ENCODE measurements at places on chromosomes 6 and 20.

- DNase-seq: no peak
Observed at GRCh38 chr6:151012321-151013294, 147.1 kb downstream of the MTHFD1L start.

- DNase-seq: no peak
Observed at GRCh38 chr20:19557291-19557690, 200.8 kb upstream of the RIN2 start.

DNA sequence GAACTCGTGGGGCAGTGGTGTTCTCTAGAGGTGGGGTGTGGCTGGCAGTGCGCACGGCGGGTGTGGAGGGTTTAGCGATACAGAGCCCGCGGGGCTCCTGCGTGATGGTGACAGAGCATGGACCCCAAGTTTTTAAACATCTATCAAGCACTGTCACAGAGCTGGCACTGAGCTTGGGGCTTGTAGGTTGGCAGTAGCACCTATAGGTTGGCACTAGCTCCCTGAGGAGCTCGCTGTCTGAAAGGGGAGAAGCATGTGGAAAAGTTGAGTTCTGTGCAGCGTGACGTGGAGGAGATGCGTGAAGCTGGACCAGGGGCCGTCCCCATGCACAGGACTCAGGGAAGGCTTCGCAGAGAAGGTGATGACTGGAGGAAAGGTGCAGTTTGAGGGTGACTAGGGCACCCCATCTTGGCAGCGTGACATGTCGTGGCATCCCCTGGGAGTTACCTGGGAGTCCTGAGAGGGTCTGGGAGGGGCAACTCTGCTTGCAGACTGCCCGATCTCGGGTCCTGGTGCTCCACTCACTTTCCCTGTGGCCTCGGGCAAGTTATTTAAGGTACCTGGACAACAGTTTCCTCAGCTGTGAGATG, 122.0 kb downstream of the CDH4 start:
- DNase-seq: no peak

DNA sequence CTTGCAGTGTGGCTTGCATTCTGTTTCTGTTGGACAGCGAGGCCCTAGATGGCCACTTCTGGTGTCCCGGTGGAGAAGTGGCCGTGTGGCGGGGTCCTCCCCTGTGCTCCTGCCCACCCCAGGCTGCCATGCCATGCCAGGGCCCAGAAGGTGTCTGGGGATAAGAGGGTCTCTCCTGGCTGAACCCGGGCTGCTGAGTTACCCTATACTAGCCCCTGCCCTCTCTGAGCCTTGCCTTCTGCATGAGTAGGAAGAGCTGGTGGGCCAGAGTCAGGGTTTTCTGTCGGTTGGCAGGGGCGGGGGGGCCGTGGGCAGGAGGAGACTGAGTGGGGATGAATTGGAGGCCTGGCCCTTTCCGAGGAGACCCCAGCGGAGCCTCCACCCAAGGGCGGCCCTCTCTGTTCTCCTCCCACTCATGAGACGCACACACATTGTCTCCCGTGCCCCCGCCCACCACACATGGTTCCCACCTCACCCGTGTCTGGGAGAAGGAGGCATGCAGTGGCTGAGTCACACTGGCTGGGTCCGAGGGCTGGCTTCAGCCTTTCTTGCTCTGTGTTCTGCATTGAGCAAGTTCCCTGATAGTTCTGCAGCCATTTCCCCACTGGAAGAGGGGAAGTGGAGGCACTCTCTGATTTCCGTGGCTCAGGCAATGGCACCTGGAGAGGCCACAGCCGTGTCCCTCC, 24.6 kb downstream of the VSTM2L start:
- DNase-seq: no peak

- DNase-seq: no peak
Observed at GRCh38 chr6:36075656-36076055, 48.0 kb downstream of the MAPK14 start.

GRCh38 chr6:74073999-74074398, 378.0 kb downstream of the CD109 start:
- DNase-seq: no peak

DNA sequence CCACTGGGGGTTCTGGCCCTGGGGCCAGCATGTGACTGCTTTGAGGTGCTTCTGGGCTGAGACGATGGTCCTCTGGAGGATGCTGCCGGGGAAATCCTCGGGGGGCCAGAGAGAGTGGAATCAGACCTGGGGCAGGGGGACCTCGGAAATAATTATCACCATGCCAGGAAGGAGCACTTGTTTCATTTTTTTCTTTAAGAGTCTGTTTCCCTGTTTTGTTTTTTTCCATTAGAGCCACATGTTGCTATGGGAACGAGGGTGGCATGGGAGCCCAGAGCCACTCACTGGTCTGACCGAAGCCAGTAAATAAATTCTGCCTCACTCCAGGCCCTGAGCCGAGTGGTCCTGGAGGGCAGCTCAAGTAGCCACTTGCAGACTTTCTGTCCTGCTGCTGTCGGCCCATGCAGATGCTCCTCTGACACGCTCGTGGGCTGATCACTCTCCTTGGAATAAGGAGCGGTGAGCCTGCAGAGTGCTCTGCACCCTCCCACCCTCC, 365.1 kb downstream of the ZFAND3 start:
- peak; percentile 50 for DNase-seq

DNA sequence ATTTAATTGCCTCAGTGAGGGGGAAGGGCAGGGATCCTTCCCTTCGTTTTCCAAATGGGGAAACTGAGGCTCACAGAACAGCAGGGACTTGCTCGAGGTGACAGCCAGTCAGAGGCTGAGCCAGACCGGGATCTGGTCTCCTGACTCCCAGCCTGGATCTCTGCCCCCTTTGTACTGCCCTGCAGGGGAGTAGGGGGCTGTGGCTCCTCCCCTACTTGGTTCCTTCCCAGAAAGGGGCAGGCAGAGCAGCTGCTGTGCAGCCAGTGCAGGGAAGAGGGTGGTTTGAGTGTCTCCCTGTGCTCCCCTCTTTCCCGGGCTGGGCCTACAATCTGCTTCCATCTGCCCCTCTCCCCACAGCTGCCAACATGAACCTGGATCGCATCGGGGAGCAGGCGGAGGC, 37.6 kb downstream of the UQCC2 start:
- peak; percentile 68 for DNase-seq

GRCh38 chr6:134698228-134698627, 251.7 kb downstream of the ALDH8A1 start:
- DNase-seq: no peak
